Left ventricle myocardium inferior (tissue), 1 donor: ENCODE measurements at places on chromosomes 6 and 20. TPM values are rescaled to one million over a fixed set of nuclear protein-coding genes. Genes with fewer than 3 reads are reported as not detected.
A peak's percentile ranks its signal among the peaks of the same experiment; 100 is the strongest.

Gene ARMC12
- total RNA-seq, result not detected

DNA sequence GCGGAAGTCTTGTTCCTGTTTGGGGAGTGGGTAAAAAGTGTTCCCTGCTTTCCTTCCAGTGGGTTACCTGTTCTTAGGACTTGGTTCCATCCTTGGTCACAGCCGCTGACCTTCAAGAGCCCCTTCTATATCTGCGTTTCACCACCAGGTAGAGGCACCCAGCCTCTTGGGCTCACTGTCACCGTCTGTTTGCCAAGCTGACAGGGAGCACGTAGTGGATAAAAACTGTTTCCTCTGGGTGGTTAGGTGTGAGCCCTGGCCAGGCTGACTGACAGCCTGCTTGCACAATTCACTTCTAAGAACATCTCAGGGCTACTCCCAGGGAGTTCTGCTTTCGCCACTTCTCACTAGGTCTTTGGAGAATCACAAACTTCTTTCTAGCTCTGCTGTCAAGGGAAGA, 1.8 kb upstream of the JPH2 start:
- DNase-seq, result no peak

DNA sequence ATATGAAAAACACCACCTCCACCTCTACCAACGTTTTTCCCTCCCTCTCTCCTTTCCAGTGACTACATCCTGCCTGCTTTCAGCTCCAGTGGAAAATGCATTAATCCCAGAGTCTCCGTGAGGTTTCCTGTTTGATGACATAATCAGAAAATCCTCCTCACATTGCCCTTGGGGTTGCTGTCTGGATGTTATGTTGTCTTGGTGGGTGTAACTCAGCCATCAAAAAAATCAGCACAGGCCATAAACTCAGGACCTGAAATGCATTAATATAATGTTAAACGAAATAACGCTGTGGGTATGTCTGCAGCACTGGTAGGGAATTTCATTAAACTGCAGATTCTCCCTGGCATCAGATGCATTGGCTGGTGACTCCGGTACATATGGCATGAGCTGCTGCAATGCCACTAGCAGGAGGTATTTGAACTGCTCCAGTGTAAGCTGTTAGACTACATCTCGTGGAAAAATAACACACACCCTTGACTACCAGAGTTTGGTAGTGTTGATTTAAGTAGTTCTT, 297.8 kb downstream of the PRL start:
- DNase-seq, result no peak

Gene NHSL1
- 44.7 TPM for total RNA-seq

DNA sequence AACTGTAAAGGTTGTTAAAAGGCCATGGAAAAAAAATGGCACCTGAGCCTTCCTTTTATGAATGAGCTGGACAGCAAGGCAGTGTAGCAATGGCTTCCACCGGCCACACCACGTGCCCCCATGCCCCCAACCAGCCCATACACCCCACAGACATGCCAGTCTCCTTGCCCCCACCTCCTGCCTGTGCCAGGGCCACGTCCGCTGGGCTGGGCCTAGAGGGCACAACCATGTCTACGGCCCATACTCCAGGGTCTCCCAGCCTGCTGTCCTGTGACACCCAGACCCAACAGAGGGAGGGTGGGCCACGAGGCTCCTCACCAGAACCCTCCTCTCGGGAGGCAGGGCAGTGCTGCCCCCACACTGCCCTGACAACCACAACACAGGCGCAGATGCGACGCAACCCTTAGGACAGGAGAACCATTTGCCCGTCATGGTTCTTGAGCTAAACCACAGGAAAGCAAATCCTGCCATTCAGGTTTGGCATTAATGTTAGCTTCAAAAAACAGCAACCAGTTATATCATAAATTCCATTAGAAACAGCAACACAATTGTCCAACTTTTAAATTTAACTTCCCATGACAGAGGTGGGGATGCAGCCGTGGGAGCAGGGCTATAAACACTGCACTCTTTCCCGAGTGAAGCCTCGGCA, 50.7 kb downstream of the TAF4 start:
- no peak for DNase-seq

DNA sequence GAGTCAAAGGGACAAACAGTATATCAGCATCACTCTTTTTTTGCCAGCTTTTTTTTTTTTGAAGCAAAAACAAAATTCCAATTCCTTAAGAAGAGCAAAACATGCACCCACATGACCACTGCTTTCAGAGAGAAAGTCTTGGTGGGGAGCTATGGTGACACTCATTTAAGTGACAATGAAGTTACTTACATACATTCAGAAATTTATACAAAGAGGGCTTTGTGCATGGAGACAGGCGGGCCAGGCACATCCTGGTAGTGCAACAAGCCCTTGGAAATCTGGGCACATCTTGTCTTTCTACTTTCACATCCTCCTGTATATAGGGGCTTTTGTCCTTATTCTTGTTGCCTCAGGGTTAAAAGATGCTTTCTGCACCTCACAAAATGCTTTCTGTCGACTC, 55.9 kb downstream of the IL22RA2 start:
- DNase-seq, result no peak

Gene UST
- total RNA-seq, result 3.3 TPM

Gene GJA10
- not detected for total RNA-seq

DNA sequence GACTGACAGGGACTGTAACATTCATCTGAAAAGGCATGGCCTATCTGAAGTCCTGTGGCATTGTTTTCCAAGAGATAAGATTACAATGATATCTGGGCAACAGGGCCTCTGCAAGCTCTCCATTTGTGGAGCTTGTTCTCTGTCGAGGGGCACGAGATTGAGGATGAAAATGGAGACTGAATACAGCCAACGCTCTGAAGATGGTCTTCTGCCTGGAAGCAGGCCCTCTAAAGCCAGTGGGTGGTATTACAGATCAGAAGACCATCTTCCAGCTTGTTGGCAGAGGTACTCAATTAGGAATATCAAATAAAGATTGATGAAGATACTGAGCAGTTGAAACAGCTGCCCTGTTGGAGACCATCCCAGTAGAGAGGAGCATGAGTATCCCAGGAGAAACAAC, 288.2 kb downstream of the CENPW start:
- no peak for DNase-seq

- no peak for DNase-seq
Measured at GRCh38 chr6:53938810-53939209, 144.0 kb downstream of the LRRC1 start.

DNA sequence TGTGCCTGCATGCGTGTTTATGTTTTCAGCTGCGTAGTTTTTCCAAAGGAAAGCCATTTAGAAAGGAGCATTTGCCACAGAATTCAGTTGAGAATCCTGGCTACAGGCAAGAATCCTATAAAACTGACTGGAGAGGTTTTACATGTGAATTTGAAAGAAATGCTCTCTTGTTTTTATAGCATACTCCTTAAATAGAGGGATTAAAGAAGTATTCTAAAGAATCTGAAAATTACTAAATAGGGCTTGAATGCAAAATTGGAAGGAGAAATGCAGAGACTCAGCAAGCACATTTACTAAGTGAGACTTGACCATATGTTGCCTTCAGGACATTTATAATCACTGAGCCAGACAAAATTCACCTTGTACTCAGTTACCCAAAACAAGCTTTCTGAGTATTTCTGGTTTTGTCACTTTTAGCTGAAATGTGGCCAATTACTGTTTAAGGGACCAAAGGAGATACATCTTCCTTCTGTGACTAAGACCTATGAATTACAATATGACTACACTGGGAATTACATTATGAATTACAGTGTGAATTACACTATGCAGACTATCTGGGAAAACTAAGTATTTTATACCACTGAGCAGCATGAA, 107.4 kb upstream of the ASCC3 start:
- no peak for DNase-seq

DNA sequence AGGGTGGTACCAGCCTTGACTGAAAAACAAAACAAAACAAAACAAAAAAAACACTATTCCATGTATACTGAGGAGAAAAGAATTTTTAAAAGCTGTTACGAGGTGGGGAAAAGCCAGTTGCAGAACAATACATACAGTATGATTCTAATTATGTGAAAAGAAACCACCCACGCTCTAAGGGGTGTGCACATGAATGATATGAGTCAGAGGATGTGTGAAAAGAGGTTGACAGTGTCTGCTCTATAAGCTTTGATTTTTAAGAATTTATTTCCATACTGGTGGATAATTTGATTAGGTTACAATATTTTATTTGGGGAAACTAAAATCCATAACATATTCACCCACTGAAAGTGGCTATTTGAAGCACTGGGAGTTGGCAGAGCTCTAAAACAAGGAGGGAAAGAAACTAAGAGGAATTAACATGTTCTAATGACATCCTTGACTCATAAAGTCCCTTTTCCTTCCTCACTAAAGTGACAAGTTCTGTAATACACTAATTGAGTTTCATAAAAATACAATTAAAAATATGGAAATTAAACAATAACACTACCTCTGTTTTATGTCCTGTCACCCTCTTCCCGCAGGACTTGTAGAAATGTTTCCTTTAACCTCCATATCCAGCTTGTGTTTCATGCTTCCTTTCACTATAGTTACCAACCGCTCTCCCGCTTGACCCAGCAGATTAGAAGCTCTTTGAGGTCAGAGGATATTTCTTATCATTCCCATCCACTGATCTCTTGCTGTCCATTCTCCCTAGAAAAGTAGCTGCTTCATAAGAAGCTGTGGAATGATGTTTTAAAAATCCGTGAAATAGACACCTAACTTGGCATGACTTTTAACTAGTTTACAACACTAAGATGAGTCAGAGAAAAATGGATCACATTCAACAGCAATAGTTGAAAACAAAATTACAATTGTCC, 118.6 kb upstream of the CCDC28A start:
- no peak for DNase-seq

DNA sequence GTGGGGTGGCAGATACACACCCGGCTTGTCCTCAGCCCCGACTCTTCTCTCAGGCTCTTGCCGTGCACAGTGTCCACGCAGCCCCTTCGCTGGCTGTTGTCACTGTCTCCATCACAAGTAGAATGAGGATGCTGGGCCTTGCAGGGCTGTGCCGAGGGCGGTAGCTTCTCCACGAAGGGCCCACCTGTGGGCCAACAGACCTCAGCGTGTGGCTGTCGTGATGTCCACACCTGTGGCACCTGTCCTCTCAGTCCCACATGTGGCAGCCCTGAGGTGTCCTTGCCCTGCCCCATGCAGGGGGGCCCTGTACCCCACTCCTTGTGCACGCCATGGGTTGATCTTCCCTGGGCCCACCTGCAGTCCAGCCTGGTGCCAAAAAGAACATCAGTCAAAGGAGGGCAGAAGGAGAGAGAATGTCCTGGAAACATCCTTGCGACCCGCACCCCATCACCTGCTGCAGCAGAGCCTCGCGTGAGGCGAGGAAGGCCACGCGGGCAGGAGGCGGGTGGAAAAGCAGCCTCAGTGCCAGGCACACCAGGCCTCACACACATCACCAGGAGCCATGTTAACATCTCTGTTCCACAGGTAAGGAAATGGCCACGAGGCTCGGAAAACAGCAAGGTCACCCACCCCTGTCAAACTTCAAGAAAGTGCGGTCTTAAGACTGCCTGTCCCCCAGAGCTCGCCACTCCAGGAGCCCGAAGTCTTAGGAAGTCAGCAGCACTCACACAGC, 22.3 kb upstream of the AFDN start:
- no peak for DNase-seq

Gene HLA-A
- 252 TPM for total RNA-seq

Gene PTPRT
- total RNA-seq, result 0.08 TPM

DNA sequence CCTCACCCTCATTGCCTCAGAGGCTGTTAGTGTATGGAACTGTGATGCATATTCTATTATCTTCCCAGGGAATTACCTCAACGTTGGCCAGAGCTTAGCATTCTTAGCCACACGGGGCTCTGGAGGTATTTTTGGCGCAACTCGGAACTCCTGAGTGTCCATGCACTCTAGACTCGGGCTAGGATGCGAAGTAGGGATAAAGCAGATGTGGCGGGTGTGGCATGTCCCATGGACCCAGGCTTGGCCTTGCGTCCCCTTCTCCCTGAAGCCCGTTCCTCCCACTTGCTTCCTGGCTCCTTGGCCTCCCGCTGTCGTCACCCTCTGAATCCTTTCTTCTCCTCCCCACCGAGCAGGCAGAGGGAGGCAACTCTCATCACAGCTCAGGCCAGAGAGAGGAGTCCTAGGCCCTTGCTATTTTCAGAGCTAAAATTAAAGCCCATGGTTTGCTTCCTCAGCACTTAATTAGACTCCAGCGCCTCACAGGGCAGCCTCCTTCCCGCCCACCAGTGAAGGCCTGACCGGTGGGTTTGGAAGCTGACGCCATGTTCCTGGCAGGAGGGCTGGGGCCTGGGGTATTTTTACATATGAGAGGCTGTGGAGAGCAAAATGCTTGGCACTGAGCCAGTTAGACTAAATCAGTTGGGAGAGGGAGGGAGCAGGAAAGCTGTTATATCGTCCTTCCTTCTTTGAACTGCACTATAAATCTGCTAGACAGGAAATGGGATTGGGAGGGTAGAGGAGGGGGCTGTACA, 138.7 kb downstream of the FOXO3 start:
- DNase-seq, result peak; percentile 53

GRCh38 chr20:39640147-39640546, 678.0 kb downstream of the DHX35 start:
- no peak for DNase-seq

Gene PDSS2
- total RNA-seq, result 19.7 TPM

GRCh38 chr20:37071481-37071911, 24.3 kb downstream of the RBL1 start:
- DNase-seq, result no peak

Gene FOXA2
- total RNA-seq, result not detected

DNA sequence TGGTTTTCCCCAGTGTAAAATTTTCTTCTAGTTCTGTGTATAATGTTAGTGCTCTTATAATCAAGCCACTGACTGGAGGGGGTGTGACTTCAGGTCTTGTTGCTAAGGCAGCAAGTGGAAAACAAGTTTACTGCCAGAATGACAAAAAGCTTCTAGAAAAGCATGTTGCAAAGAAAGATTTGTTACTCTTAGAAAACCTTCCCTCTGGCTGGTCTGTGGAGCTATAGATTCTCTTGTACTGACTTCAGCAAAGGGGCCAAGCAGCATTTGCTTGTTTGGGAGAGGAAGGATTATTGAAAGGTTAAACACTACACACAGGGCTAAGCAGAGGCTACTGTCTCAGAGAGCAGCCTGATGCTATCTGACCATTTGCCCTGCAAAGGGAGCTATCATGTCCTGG, 288.8 kb downstream of the BTBD9 start:
- DNase-seq, result no peak

- no peak for DNase-seq
Measured at GRCh38 chr20:10042086-10042485, 7.3 kb downstream of the ANKEF1 start.

Gene PRPF6
- 46.8 TPM for total RNA-seq

- DNase-seq, result no peak
Measured at GRCh38 chr20:51313358-51313827, 229.1 kb downstream of the NFATC2 start.

Gene THBS2
- total RNA-seq, result 6.9 TPM

GRCh38 chr6:22401206-22401605, 104.4 kb upstream of the PRL start:
- DNase-seq, result no peak

- DNase-seq, result no peak
Measured at GRCh38 chr20:43994486-43995100, 79.9 kb downstream of the TOX2 start.

- no peak for DNase-seq
Measured at GRCh38 chr6:24719125-24719971, at the start of gene C6orf62. TSS of gene C6orf62 (minus strand) at chr6:24719154. CDS start at chr6:24718668, 486 bp downstream.
